ENCODE measurements at places on chromosomes 5 and 9. TPM values are rescaled to one million over a fixed set of nuclear protein-coding genes. Genes with fewer than 3 reads are reported as not detected.

Gene IRX1
- polyA plus RNA-seq, result not detected

Gene SELENOP
- 5.6 TPM for polyA plus RNA-seq

Gene WWC1
- polyA plus RNA-seq, result not detected

Gene FBXO10
- polyA plus RNA-seq, result 7.5 TPM

Gene FOXE1
- not detected for polyA plus RNA-seq

Gene SMC2
- polyA plus RNA-seq, result 18.0 TPM

Gene SLC1A3
- not detected for polyA plus RNA-seq

Data from K562 (cell line).